ENCODE measurements at places on chromosomes 3 and 15.

- peak; percentile 9 for DNase-seq
Observed at GRCh38 chr3:15064299-15064834, 748 bp downstream of the MRPS25 start.

- DNase-seq: peak; percentile 18
Observed at GRCh38 chr3:105414841-105415240, 48.1 kb downstream of the ALCAM start.

DNA sequence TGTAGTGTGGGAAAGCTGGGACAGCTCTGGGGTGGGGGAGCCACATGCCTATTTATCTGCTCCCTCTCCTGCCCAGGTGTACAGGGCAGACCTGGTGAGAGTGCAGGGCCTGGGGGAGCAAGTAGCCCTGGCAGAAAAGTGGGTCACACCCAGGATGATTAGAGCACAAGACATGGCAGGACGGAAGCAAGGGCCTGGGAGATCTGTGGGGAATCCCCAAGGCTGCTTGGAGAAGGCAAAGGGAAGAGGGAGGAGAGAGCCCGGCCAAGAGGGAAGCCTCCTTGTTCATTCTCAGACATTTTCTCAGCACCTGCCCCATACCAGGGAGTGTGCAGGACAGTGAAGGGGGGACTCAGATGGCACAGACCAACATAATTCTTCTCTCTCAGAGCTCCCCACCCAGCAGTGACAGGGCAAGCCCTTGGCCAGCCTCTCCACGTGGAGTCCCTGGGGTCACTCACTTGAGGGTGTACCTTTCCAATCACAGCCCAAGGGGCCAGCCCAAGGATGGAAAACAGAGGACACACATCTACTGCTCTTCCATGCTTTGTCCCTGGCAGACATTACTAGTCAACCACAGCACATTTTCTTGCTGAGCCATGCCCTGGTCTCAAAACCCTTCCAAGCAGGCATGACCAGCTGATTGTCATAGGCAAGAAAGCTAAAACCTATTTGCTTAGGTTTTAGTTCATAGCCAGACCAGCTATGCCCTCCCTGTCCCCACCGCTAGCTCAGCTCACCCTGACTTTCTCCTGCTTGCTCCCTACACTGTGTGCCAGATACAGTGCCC, 4.9 kb upstream of the DUSP7 start:
- DNase-seq: no peak

- no peak for DNase-seq
Observed at GRCh38 chr3:40287248-40287647, 22.3 kb upstream of the EIF1B start.

DNA sequence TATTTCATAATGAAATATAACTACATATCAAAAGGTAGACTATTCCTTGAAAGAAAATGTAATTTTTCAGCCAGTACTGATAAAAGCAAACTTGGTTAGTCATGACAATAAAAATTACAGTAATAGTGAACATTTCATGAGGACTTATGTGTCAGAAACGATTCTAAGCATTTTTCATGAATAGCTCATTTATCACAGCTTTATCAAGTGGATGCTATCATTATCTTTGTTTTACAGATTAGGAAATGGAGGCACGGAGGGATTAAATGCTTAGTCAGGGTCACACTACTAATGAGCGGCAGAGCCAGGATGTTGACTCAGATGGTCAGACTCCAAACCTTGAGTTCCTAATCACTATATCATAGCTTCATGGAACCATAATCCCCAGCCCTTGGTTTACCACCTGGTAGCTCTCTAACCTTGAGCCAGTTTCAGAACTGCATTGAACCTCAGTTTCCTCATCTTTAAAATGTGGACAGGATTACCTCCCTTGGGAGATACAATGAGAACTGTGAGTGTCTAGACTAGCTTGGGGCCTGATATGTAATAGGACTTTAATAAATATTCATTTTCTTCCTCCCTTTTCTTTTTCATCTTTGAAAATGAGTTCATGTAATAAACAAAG, 85.4 kb downstream of the TNIK start:
- DNase-seq: peak; percentile 83

DNA sequence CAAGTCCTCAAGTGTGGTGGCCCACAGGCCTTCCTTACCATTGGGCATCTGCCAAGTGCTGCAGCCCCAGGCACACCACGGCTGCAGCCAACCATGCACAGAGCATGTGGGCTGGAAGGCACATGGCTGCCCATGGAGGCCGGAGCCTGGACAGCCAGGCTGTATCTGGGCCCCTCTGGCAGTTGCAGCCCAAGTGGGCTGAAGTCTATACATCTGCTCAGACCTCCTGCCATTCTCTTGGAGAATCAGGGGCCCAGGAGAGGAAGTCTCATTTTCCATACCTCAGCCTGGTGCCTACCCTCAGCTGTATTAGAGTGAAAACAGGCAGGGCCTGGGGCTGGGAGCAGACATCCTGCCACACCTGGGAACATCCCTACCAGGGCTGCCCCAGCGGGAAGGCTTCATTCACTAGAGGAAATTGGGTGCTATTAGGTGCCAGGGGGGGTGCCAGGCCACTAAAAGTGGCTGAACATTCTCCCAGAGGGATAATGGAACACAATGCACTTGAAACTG, 48.0 kb upstream of the SLCO2A1 start:
- DNase-seq: no peak

DNA sequence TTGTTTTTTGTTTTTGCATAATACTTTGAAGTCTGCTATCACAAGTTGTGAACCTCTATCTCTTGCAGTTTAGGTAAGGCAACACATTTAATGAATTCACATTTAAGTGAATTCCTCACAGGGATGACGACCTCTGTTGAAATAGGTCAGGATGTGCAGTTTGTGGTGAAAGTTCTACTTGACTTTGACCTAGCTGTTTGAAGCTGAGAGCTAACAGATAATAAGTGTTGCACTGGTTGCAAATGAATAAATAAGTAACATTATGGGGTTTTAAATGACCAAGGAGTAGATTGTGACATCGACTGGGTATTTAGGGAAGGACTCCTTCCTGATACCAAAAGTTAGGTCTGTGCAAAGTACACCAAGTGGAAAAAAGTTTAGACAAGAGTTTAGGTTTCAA, 23.9 kb downstream of the NIT2 start:
- no peak for DNase-seq

DNA sequence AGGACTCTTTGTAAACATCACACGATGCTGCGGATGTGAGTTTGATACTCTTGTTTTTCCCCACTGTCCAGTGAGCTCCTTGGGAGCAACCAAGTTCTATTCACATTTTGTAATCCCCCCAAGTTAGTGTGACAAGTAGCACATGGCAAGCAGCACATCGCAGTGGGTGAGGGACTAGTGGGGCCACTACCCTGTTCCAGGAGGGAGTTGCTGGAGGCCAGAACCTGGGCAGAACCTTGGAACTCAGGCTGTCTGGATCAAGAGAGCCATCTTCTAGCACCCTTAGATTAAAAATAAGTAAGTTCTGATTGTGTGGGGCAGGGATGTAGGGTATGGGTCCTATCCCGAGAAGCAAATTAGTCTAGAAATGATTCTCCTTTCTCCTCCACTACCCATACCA, 91.7 kb downstream of the CHRNA7 start:
- no peak for DNase-seq

DNA sequence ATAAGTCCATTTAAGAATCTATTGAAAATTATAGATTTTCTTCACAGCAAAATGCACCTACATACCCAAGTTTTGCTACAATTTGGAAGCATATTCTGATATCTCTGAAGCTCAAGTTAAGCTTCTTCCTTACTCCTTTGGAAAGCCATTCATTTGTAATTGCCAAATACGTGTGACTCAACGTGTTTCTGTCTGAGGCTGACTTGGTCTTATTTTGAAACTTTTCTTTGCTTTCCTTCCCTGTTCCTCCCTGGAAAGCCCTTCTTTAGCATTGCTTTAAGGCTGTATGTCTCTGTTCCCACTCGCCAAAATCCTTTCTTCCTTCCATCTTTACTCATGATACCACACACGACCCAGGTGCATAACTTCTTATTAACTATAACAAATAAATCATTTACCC, 232.0 kb downstream of the ZBBX start:
- DNase-seq: no peak

DNA sequence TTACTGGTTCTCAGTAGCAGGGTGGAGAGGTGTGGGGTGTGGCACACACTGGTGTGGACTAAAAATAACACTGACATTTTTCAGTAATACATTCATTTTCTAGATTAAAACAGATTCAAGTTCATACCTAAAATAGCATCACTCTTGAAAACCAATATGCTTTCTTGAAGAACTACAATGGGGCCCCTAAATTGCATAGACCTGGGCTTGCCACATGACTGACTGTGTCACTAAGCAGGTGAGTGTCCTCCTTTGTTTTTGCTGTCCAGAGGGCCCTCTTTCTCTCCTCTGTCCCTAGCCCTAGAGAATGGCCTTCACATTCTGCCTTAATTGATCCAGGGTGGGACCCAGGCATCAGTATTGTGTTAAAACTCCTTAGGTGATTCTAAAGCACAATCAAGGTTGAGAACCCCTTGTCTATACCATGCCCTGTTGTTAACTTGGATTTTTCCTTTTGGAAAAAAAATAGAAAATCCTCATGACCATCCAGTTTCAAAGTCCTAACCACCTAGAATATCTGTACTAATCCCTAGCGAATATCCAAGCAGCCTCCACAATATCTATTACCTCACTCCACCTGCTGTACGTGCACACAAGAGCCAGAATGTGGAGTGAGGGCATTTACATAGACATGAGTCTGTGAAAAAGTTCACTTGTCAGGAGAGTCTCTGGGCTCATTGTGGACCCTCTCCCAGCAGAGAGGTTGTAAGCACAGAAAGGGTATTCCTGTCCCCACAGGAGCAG, 18.7 kb upstream of the TMEM41A start:
- no peak for DNase-seq

DNA sequence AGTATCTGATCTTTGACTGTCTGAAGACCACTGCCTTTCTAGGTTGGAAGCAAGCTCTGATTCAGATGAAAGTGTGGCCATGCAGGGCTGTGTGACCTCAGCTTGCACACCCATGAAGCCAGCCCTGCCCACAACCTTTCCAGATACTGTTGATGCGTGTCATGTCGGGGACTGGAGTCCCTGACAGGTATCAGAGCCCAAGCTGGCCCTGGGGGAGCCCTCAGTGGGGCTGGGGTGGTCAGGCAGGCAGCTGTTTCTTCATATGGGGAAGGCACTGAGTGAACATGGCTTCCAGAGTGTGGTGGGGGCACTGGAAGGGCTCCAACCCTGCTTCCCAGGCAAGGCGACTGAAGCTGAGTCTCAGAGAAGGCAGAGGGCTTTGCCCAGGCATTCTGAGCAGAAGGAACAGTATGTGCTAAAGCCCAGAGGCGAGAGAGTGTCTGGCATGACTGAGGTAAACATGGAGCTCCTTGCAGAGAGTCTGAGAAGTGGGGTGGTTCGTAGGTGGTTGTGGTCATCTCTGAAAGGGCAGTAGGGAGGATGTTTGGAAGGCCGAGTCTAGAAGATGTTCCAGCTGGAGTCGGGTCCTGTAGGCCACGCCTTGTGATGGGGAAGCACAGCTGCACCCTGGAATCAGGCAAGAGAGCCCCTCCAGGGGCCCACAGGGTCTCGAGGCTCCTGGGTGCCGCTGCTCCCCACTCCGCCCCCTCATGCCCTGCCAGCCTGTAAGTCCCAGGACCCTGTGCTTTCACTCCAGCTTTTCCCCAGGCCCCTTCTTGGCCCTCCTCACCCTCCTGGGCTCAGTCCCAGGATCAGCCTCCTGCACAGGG, 122.2 kb downstream of the EEFSEC start:
- no peak for DNase-seq

- peak; percentile 53 for DNase-seq
Observed at GRCh38 chr3:131762981-131763564, 260.3 kb upstream of the MRPL3 start.

GRCh38 chr3:138230525-138230924, 43.4 kb downstream of the ARMC8 start:
- DNase-seq: peak; percentile 49

DNA sequence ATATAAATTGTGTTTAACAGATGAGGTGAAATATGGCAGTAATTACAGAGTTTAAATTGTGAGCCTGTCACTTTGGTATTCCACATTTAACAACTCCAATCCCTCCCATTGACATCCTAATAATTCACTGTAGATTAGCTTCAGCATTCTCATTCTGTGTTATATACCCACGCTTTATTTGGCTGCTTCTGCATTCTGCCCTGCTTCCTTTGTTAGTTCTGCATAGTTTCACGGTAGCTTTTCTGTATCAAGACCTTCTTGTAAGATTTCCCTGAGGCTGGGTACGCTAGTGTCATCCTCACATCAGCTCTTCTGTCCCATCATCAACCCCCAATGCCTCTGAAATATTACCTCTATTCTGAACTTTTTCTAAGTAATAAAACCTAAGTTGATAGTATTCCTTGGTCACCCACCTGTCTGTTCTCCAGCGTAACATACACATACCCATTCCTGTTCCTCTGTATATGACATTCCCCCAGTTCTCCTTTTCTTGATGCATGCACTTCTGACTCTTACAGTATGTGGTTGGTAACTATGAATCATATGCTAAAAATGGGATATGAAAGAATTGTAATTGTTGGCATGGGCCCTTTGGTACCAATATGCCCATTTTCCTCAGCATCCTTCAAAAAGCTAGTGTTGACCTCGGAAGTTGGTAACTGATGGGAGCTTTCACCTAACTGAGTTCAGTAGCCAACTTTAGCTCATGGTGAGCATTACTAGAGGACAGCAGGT, 171.2 kb downstream of the KLHL25 start:
- DNase-seq: peak; percentile 40

- peak; percentile 100 for DNase-seq
Observed at GRCh38 chr15:62896969-62897486, 145.5 kb upstream of the TPM1 start.

GRCh38 chr3:158773166-158773565, 28.7 kb upstream of the MFSD1 start:
- no peak for DNase-seq

DNA sequence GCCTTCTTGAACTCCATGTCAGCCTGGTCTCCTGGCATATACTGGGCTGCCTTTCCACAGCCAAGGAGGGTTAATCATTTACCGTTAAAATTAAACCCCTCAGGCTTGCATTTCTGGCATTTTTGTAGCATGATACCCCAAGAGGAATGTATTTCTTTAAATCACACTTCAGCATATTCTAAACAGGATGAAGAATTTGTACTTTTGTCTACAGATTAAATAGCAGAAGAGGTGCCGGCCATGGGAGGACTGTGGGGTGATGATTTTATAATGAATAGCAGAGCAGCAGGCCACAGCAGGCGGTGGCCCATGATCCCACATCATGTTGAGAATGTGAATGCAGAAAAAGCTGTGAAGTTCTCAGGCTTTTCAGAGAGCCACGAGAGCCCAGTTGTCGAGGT, 90.2 kb downstream of the ARNT2 start:
- DNase-seq: peak; percentile 91

DNA sequence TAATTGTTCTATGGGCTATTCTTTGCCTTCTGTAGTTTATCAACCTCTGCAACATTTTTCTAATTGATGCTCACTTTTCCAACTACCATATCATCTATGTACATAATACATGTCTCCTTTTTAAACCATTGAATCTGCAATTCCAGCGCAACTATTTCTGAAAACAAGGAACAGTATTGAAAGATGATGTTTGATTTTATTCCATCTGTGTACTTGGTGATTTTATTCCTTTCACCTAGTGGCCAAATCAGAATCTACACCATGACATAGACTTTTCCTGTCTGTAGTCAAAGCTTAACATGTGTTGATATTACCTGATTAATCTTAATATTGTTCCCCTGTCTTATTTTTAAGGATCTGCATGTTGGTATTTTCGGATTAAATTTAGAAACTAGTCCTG, 13.0 kb downstream of the NKTR start:
- no peak for DNase-seq

GRCh38 chr15:77773903-77774302, 141.2 kb upstream of the LINGO1 start:
- DNase-seq: no peak
